ENCODE measurements at places on chromosomes 6 and 20.

DNA sequence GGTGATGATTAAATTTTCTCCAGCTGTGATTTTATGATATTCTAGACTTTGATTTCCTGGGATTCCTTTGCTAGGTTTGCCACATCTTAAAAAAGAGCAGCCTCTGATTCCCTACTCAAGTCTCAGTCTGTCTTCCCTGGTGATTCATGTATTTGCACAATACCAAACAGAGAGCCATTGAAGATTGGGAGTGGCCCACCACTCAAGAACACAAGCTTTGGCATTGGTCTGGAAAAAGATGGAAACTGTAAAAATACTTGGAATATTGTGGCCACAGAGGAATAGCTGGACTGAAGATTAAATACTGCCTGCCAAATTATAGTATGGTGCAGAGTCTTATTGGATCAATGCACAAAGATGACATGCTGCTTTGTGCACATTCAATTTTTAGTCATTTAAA, 32.9 kb downstream of the PTCHD4 start:
- no peak for DNase-seq

- no peak for DNase-seq
Observed at GRCh38 chr6:19472850-19473249, 364.3 kb upstream of the ID4 start.

DNA sequence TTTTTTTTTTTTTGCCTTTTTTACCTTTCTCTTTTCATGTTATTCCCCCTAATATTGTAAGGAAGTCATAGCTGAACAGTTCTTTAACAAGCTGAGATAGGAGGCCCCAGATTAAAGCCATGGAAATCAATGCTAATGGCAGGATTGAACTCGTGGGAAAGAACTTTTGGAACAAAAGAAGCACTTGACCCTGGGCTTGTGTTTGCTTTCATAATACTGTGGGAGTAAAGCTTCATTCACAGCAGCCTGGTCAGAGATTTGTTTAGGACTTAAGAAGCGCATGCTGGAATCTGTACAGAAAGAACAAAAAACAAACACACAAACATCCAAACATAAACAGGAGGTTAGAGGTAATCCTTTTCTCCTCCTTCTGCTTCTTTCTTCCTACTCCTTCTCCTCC, 5.1 kb downstream of the HEY2 start:
- no peak for DNase-seq

GRCh38 chr6:111600588-111601445, 4.9 kb downstream of the TRAF3IP2 start:
- no peak for DNase-seq

GRCh38 chr6:72419966-72420365, 201.9 kb upstream of the KCNQ5 start:
- DNase-seq = no peak

- no peak for DNase-seq
Observed at GRCh38 chr6:146682919-146683318, 84.1 kb downstream of the ADGB start.

- no peak for DNase-seq
Observed at GRCh38 chr6:24824142-24824938, 25.6 kb upstream of the ARMH2 start.

DNA sequence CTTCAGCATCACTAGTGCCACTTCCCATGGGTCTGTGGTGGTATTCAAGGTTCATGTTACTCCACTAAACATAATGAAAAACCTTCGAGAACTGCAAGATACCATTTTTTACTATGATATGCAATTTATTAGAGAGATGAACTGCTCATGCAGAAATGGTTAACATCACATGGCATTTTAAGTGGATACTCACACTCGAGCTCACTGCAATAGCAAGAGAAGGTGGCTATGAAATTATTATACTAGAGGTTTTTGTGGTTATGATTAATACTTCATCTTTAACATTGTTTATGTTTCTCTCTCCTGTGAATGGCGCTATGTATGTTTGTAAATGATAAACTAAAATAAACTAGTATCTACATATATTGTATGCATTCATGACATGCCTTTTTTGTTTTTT, 35.1 kb downstream of the SCAF8 start:
- no peak for DNase-seq

DNA sequence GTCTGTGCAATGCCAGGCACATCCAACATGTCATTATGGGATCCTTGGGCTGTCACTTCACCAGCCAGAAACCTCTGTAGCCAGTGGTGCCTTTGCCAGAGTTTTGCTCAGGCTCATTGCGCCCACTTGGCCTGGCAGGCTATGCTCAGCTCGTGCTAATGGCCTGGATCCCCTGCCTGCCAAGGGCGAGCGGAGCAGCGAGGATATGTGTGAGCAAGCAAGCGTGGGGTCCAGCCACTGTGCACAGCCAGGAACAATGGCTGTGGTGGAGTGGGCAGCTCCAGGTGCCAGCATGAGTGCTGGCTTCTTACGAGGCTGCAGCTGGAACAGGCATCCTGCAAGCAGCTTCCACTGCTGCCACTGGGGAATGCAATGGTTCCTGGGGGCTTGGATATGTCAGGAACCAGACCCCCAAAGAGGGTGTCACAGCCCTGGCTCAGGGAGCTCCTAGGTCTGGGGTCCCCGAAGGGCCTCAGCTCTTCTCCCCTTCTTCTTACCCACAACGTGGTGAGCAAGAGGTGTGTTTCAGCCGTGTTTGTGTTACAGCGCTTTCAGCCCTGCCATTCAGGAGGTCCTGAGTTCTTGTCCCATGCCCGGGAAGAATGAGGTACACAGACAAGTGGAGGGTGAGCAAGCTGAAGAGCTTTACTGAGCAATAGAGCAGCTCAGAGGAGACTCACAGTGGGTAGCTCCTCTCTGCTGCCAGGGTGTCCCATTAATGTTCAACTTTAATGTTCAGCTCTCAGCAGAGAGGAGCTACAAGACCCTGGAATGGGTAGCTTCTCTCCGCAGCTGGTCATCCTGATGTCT, 22.3 kb upstream of the TOP1 start:
- DNase-seq = no peak

DNA sequence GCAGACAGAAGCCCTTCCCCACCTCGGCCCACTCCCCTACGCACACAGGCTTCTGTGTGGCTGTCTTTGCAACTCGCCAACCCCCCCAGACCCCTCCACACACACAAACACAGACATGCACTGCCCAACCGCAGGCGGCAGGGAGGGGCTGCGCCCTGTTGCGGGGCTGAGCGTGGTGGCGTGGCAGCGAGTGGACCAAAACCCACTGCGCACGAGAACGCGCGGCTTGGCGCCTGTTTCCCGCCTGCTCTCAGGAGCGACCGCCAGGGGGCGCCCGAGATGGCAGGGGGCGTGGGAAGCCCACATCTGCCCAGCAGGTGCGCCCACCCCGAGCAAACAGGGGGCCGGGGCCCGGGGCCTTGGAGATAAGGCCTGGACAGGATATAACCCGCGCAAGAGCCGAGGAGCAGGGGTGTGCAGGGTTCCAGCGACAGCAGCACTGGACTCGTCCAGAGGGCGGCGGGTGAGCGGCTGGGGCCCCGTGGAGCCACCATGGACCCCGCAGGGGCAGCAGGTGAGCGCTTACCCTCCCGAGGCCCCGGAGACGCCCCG, at the start of gene RBPJL:
Gene RBPJL (plus strand): TSS at position 410 of the 552 bp plus-strand sequence. CDS start 83 bp downstream, at position 493.
- peak; percentile 17 for DNase-seq

- DNase-seq = no peak
Observed at GRCh38 chr6:35018746-35019145, 122.4 kb downstream of the TCP11 start.

DNA sequence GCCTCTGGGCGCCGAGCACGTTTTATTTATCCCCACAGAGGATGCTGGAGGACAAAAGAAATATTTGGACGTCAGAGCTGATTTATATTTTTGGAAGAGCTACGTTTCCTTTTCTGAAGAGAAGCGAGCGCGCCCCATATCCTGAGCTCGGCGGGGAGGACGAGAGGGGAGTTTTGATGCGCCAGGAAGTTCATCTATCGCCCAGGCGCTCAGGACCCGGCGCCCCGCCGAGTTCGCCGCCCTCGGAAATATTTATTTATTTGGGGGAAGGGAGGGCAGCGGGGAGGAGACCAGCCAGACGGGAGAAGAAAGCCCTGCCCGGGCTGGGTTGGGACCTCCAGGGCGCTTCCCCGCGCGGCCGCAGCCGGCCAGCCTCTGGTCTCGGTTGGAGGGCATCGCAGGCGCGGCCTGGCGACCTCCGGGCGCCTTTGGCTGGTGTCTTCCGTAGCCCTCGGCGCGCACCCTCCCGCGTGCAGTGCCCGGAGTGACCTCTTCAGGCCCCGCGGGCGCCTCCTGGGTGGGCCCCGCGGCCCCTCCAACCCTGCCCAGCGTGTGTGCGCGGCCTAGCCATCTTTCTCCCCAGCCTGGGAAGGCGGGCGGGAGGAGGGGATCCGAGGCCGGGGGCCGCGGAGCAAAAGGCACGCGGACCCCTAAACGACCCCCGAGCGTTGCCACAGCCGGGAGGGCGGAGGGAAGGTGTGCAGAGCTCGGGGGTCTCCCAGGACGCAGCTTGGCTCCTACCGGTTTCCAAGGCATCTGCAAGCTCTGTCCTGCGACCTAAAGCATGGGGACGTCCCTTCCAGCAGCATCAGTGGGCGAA, 5.4 kb upstream of the FOXF2 start:
- no peak for DNase-seq

DNA sequence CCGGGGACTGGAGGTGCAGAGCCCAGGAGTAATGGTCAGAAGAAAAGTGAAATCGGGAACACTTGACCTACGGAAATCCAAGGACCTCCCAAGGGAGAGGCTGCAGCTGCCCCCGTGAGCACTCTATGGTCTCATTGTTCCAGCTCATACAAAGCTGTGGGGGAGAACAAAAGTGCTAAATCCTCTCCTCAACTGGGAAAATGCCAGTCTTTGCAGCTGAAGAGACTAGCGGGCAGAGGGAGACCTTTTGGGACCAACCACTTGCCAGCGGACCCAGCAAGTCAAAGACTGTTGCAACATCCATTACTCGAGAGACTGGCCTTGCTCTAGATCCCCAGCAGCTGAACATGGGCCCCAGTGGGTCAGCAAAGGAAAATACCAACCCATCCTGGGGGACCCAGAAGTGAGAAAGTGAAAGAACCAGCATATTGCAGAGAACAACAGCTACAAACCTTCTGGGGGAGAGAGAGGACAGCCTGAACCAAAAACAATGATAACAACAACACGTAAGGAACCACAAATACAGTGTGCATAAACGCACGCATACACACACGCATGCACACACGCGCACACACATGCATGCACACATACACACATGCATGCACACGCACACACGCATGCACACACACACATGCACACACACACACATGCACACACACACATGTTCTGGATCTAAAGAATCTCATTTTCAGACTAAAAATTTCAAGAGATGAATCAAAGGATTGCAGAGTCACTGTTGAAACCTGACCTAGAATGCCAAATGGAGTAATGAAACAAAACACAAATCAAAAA, 24.7 kb upstream of the ELMO2 start:
- no peak for DNase-seq

GRCh38 chr6:71224011-71224410, 64.6 kb upstream of the OGFRL1 start:
- DNase-seq = no peak

All from stimulated activated CD4-positive, alpha-beta T cell treated with anti-CD3 and anti-CD28 coated beads, Interleukin-1b, Interleukin-23, amount 100 ng/mL, for 1 hour (primary cell).